ENCODE measurements at places on chromosomes 12 and 14.

- no peak for DNase-seq
Measured at GRCh38 chr12:71948390-71948789, 9.7 kb downstream of the TPH2 start.

DNA sequence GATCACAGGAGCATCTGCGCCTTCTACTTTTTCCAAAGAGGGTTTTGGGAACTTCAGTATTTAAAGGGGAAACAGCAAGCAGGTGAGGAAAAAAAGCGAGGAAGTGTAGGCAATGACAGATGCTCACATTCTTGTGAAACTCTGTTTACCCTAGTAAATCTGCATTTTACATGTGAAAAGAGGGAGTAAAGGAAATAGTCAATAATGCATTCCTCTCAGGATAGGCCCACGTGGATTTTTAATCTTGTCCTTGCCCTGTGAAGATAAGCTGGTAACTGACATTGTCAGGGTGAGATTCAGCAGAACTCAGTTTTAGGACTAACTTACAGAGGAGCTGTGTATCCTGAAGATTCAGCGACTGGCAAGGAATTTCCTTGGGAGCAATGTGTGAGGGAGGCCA is 1119.2 kb upstream of the TMEM132C start:
- DNase-seq, result no peak

DNA sequence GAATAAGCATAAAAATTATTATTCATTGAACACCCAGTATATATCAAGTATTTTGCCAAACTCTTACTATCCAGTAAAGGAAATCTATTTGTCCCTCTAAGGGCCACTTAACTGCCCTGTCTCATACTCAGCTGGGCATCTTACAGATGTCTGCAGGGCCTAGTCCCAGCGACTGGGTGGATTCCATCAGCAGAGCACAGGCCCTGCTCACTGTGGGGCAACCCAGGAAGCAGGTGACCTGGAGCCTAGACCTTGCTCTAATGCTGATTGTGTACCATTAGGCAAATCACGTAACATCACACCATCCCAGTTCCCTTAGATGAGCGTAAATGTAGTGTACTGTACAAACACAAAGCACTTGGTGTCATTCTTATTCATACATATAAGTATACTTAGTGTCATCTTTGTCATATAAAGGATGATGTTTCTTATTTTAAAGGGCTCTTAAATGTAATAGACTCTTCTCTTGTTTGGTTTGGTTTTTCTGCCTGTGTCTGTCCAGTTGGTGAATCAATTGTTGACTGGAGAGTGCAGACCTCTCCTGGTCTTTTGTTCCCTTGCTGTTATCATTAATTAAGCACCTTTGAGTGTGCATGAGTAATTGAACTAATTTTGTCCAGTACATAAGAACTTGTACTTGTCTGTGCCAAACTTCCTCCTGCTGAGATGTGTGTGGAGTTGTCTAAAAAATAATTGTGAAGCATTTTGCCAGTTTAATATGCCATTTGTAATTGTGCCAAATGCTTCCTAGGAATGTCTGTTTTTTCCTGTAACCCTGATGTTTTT is 49.3 kb downstream of the RAB35 start:
- DNase-seq, result no peak

DNA sequence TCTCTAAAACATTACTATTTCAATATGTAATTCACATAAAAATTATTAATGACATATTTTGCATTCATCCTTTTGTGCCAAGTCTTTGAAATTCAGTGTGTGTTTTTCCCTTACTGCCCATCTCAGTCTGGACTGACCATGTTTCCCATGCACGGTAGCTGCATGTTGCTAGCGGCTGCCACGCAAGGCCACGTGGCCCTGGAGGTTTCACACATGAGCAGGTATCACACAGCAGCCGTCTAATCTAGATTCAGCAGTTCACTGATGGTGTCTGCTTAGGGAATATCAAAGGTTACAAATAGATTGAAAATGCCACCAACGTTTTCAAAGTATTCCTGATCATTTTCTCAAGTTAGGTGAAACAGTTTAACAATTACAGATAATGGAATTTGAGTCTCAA is 234.8 kb upstream of the FKBP4 start:
- DNase-seq, result no peak

DNA sequence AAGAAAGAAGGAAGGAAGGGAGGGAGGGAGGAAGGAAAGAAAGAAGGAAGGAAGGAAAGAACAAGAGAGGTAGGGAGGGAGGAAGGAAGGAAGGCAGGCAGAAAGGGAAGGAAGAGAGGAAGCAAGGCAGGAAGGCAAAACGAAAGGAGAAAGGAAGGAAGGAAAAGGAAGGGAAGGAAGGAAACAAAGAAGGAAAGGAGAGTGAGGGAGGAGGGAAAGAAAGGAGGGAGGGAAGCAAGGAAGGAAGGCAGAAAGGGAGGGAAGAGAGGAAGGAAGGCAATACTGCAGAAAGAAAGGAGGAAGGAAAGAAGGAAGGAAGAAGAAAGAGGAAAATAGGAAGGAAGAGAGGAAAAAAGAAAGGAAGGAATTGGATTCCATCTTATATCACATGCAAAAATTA is 1303.1 kb upstream of the TMEM132C start:
- no peak for DNase-seq

DNA sequence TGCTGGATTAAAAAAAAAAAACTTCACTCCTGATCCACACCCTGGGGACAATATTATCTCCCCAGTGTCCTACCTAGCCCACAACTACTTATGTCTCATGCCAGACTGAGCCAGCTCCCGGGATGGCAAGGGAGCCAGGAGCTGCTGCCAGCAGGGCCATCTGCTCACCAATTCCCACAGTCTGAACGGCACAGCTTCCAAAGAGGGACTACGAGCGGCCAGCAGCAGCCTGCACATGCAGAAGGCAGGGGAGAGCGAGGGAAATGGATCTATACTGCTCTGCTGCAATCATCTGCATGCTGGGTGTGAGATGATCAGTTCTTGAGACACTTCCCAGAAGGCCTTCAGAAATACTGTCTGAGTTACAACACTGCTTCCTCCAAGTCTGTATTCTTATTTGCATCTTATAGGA is 11.1 kb downstream of the SSH1 start:
- no peak for DNase-seq

GRCh38 chr12:4769073-4769472 is 48.9 kb downstream of the GALNT8 start:
- DNase-seq, result no peak

GRCh38 chr12:47378907-47379306 is 299.1 kb upstream of the AMIGO2 start:
- DNase-seq, result no peak

DNA sequence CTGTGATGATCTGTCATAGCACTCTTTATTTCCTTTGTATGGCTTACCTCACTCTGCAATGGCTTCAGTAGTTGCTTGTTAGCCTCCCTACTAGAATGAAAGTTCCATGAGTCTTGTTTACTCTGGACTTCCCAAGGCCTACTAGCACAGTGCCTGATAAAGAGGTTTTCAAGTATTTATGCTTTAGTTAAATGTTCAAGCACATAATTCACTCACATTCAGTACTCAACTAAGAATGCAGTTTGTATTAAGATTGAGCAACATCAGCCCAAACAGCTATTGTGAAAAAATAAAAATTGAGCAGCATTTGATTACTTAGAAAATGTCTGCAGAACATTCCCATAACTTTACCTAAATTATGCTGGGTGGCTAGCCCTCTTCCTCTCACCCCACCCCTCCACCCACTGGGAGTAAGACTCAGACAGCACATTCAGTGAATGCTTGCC is 158.9 kb upstream of the AMIGO2 start:
- DNase-seq, result no peak

DNA sequence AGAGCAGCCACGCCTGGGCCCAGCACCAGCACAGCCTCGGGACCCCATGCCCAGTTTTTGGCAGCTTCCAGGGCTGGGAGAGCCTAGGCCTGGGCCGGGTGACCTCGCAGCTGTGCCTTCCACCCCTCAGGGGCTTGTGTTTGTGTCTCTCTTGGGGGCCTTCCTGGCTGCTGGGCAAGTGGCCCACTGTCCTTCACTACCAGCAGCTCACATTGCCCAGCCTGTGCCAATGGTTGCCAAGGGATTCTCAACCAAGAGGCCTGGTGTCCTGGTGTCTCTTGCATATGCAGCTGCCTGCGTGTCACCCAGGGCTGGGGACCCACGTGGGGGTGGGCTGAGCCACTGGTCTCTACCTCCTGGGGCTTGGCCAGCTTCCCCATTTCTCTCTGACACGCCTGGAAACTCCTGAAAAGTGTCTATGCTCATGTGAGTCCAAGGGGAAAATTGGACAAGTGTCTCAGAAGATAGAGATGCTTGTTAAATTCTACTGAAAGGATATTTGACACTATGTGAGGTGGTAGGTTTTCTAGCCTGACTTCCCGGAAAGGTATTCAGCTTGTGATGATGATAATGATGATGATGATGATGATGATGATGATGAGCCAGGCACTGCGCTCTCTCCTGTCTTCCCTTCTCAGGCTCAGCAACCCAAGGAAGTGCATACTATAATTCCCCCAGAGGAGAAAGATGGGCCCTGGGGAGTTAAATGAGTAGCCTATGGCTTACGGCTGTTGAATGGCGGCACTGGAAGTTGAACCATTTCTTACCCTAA is 48.8 kb upstream of the ESRRB start:
- DNase-seq, result no peak

DNA sequence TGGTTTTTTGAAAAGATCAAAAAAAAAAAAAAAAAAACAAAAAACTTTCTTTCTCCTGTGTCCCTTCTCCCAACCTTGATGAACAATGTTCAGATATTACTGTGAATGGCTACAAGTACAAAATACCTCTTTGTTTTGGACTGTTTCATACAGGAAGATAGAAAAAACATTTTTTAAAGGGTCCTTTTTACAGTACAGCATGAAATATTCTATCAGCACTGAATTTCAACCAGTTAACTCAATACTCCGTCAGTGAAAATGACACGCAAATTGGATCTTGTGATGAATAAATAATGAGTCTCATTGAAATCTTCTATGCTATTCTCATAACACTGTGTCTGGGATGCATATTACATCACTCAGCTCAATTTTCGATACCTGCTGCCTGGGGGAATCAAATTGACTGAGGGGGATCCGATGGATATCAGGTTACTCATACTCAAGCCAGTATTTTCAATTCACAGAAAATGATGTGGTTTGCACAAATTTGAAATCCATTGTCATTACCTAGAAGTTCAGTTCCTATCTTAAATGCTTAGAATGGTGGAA is 179.6 kb downstream of the TMTC2 start:
- no peak for DNase-seq

- DNase-seq, result no peak
Measured at GRCh38 chr14:101226603-101227425, 323.3 kb upstream of the RTL1 start.

GRCh38 chr14:61280092-61280525 is 1.0 kb downstream of the TMEM30B start:
- DNase-seq, result no peak

DNA sequence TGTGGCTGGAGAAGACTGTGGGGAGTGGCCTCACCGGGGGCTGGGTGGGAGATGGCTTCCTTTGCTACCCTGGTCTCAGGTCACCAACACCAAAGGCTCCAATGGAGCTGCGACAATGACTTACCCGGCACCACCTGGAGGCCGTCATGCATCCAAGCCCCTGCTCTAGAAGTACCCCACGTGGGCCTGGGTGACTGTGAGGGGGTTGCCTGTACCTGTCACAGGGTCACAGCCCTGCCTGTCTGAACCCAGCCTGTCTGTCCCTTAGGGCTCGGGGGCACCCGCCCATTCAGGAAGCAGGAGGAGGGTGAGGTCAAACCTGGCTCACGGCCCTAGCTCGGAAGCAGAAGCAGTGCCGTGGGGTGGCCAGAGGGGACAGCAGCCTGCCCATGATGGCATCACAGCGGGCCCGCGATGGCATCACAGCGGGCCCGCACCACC is 18.9 kb downstream of the ABCB9 start:
- DNase-seq, result no peak

All from omental fat pad (tissue), 4 donors.